Midbrain (tissue), 1 donor: ENCODE measurements at places on chromosomes 4 and X.

DNA sequence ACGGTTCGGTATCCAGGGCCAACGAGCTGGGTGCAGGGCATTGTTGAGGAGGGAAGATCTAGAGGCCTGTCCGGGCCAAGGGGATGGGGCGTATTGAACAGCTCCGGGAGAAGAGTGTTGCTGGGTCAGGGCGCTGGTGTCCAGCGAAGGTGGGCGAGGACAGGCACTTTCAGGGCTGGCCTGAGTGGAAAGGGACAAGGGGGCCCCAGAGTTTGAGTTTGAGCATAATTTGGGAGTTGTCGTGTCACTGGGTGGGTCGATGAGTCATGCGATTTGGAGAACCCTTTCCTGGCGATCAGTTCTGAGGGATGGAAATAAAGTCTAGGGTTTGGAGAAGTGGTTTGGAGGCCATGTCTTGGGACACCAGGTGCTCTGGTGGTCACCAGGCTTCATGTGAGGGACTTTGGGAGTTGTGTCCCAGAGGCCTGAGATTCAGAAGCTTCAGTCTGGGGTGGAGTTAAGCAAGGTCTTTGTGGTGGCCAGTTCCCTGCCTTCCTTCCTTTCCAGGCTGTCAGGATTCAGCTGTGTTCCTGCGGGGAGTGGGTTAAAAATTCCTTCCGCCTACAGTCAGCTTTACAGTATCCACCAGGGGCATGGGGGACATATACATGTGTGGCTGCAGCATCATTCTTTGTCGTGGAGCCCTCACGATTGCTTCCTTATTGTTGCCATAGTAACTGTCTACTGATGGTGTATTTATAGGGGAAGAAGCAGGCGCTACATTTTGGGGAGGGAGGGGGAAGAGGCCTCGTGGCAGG, 504 bp downstream of the PRRG3 start:
- DNase-seq, result no peak

DNA sequence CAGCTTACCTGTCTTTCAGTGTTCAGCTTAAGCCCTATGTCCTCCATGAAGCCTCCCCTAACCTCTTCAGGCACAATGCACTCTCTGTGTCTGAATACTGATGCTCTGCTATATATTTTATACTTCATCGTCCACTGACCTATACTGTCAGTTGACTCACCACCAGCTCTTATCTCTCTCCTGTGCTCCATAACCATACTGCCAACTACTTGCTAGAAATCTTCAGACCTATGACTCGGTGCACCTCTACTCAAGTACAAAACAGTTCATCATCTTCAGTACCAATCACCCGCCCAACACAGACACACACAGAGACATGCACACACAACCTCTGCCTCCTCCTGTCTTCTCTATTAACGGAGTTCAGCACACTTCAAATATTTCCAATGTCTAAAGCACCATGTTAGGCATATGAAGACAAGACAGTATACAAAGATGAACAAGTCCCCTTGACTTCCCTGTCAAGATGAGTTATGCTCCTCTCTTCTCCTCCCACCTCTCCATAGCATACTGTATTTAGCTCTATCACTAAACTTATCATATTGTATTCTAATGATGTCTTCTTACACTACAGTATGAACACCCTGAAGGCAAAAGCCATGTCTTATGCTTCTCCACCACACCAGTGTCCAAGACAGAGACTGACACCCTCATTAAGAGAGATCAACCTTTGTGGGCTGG, 42.5 kb downstream of the ARHGEF6 start:
- no peak for DNase-seq

DNA sequence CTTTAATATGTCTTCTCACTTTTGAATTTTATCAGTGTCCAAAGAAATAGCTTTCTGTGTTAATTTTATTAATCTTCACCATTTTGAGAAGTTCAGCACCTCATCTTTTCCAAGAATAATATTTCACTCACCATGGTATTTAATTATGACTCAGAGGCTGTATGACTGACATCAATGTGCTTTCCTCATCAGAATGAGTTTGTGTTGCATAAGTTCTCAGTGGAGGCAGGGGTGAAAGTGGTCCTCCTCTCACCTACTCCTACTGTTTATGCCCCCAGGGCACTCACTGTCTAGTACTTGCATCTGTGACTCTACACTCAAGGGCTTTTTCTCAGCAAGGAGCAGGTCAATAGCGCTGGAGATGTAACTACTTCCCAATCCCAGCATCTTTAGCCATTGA, 905.3 kb upstream of the INTU start:
- no peak for DNase-seq

GRCh38 chr4:22670956-22671355, 21.8 kb upstream of the GBA3 start:
- DNase-seq, result no peak

GRCh38 chr4:141703497-141703896, 67.1 kb downstream of the IL15 start:
- DNase-seq, result no peak

- peak; percentile 52 for DNase-seq
These were observed 94.9 kb upstream of the SHISA3 start for GRCh38 chr4:42302348-42302747.

DNA sequence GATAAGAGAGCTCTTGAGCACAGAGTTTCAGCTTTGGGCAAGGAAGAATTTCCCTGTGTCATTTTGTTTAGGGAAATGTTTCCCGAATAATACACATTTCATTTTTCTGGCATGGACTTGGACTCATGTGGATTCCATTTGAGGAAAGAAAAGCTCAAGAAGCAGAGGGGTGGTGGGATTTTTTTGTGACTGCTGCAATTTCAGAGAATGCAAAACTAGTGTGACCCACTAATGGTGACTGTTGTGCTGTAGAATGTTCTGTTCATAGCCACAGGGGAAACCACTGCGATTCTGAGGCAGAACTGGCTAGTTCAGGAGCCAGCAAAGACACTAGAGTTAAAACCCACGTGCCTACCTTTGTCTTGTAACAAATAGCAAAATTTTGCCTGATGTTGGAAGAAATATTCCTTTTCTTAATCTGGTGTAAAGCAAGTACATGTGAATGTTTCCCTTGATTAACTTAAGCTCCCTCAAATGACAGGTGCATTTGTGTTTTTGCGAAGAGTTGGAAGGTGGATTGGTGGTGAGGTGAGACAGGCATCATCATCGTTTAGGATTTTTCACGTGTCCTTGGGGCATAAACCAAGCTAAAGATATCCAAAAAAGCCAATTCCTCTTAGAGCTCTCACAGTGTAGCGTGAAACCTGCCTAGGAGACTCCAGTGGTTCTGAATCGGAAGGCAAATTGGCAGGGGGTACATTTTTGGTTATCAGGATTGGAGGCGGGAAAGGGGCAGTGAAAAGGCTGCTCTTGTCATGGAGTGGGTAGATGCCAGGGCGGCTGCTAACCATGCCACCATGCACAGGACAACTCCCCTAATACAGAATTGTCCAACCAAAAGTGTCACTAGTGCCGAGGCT, 38.0 kb upstream of the FAM9C start:
- no peak for DNase-seq

DNA sequence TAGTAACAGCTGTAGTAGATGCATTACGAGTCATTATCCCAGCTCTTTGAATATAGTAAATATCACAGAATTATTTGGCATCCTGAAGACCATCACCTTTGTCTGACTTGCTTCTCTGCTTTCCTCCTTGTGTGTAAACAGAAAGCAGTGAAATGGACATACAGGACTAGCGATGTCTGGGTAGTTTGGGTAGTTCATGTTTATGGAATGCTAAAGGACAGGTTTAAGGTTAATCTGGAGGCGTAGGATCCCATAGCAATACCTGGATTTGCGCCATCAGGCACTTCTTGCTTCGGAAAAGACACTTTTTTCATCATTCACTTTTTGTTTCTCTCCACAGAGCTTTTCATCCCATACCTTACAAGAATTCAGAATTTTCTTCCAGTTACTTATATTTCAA, 232.2 kb downstream of the GPAT3 start:
- DNase-seq, result no peak

DNA sequence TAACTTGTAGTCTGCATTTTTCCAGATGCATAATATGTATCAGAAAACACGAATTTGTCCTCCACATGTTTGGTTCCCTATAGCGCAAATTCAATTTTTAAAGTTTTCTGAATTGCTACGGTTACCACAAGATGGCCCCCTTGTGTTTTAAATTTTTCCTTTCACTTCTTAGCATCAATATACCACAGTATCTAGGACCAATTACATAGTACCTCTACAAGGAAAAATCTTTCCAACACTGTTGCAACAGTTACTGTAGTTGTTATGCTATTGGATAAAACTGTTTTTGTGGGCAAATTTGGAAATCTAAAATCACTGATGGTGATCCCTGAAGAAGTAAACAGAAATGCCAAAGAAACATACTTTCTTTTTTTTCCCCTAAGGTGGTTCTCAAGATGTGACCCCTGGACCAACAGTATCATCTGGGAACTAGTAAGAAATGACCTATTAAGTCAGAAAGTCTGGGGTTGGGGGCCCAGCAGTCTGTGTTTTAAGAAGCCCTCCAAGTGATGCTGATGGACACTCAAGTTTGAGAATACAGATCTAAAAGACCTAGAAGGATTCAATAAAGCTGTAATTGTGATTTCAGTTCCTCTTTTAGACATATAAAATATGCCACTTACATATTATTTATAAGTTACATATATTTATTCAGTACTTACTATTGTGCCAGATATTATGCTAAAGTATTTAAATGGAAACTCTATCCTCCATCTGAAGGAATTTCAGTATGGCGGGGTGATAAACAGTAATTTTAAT, 3.1 kb downstream of the ZGRF1 start:
- peak; percentile 44 for DNase-seq

DNA sequence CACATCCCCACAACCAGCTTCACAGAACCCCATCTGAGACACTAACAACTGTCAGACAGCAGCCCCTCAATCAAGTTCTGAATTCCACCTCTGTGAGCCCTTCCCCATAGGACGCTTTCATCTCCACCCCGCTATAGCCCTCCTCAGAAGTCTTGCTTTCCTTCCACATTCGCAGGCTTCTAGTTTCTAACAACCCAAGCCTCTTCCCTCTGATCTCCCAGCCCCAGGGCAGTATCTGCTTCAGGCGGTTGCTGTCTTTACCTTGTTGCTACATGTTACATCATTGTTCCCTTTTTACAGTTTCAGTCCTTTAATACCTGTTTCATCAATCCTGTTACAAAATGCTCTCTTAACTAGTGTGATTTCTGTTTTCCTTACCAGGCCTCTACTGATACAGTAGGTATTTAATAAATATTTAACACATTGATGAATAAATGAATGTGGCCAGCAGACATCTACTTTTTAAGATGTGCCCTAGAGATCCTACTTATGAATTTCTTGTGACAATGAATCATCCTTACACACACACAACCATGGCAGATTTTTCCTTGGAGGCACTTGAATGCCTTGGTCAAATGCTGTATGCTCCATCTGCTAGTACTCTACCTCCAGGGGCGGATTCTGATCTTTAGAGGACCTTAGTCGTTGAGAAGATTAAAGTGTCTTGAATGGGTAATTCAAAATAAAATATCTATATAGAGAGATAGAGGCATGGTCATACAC, 164.7 kb upstream of the SLIT2 start:
- no peak for DNase-seq

- no peak for DNase-seq
These were observed 167.5 kb upstream of the USP38 start for GRCh38 chr4:143017210-143017609.

- DNase-seq, result no peak
These were observed 20.7 kb downstream of the HAND2 start for GRCh38 chr4:173509036-173510001.

- DNase-seq, result no peak
These were observed 177.0 kb upstream of the TTC29 start for GRCh38 chr4:147122685-147123084.

DNA sequence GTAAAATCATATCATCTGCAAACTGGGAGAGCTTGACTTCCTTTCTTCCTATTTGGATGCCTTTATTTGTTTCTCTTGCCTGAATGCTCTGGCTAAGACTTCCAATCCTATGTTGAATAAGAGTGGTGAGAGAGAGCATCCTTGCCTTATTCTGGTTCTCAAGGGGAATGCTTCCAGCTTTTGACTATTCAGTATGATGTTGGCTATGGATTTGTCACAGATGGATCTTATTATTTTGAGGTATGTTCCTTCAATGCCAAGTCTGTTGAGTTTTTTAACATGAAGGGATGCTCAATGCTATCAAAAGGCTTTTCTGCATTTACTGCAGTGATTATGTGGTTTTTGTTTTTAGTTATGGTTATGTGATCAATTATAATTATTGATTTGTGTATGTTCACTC, 2144.6 kb upstream of the TENM3 start:
- no peak for DNase-seq

DNA sequence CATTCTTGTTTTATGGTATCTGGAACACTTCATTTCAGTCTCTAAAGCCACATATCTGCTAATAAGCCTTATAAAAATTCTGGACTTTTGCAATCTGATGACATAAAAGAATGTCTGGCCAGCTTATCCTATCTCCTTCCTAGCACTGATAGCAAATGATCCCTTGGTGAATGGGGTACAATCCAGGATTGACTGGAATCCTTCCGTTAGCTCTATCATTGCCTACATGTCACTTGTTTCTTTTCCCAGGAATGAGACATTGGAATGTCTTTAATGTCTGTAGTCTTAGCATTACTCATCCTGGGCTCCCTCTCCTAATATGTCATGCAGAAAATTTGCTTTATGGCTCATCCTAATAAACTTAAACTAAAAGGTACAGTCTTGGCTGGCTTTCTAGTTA, 14.8 kb upstream of the PABPC4L start:
- DNase-seq, result no peak

- peak; percentile 17 for DNase-seq
These were observed 68.7 kb upstream of the ADAD1 start for GRCh38 chr4:122309988-122310626.

DNA sequence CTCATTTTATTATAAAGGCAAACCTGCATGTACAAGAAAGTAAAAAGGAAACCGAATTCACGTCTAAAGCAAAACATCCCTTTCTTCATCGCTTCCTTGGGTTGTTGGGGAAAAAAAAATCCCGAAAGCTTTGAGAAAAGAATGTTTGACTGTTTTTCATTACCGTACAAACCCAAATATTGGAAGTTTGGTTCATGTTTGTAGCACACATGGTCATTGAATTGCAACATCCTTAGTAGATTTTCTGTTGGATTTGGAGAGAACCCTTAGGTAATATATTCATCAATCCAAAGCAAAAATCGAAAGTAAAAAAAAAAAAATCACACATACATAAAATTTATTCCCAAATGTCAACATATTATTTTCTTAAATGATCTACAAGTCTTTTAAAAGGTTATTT, 420.3 kb downstream of the MAPK10 start:
- no peak for DNase-seq

- no peak for DNase-seq
These were observed 68.9 kb downstream of the ENOX2 start for GRCh38 chrX:130834149-130834548.

DNA sequence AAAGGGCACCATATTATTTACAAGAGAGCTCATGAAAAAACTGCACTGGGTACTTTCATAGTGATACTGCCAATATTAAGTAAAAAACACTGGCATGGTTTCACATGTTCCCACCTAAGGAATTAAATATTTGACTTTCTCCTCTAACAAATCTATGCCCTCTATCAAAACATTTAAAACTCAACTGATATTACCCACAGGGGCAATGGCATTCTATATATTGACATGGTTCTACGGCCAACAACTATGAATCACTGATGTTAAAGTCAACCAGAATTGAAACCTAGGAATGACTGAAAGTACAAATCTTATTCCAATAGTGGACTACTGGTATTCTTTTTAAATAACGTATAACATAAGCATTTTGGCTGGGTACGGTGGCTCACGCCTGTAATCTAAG, 28.2 kb downstream of the PHKA2 start:
- DNase-seq, result no peak

- no peak for DNase-seq
These were observed 3.2 kb downstream of the PRDM5 start for GRCh38 chr4:120919358-120919757.
